Amygdala (tissue), 56 donors: ENCODE measurements at places on chromosomes 2 and 18.

GRCh38 chr18:58611395-58612131 lies 17.3 kb downstream of the ALPK2 start:
- no peak for DNase-seq

GRCh38 chr2:139080244-139080643 lies 300.1 kb upstream of the NXPH2 start:
- no peak for DNase-seq

- peak; percentile 69 for DNase-seq
These were observed 126.2 kb upstream of the LGALSL start for GRCh38 chr2:64327510-64328414.

GRCh38 chr2:201860636-201861066 lies 54.3 kb downstream of the CDK15 start:
- DNase-seq = peak; percentile 14
